Naive thymus-derived CD4-positive, alpha-beta T cell (primary cell): ENCODE measurements at places on chromosomes 7 and 10.

DNA sequence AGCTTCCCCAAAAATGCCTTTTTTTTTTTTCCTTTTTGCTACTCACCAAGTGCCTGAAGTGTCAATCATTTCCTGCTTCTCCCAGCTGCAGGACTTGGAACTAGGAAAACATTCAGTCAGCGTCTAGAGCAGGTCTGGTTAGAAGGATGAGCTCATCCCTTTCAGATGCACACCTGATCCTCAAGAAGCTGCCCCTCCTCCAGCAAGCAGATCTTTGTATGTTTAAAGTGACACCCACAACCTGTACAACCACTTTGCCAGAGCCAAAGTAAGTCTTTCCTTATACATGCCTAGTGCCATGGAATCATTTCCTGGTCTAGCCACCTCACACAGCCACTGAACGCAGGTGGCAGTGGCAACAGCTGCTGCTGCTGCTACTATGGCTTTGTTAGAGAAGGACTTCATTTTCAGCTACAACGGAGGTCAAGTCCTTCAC lies 10.4 kb upstream of the USP54 start:
- H3K27me3 ChIP-seq, result no peaks in the 10 kb centered on the region
- H3K36me3 ChIP-seq, result no peaks in the 10 kb centered on the region
- H3K4me3 ChIP-seq, result no peak overlapping the region
- no peaks in the 10 kb centered on the region for H3K4me1 ChIP-seq

DNA sequence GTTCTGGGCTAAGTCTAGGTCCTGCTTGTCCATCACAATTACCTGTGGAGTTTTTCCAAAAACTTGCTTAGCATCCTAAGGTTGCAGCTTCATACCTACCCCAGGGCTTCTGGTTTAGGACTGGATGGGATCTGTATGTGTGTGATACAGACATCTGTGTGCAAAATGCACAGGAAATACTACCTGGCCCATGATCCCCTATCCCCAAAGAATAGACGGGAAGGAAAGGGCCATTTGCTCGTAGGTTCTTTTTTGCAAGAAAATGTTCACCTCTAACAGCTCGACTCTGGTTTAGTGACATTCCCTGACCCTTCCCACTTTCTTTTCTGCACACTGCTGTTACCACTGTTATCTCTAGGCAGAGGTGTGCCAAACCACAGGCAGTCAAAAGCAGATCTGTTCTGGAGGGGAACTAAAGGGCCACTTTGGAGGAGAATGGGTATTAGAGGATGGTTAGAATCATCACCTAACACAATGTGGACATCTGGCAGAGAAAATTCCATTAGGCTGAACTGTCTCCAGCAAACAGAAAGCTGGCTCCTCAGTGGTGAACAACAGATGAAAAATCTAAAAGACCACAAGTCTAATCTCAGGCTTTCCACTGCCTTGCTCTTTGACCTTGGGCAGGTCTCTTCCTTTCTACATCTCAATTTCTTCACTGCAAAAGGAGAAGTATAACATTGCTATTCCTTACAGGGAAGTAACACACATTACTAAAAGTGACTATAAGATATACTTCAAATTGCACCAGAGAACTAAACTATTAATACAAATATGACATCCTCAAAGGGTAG lies 107.4 kb downstream of the UBE2H start:
- H3K4me1 ChIP-seq, result peaks cover 17% of the 10 kb centered on the region
- H3K4me3 ChIP-seq, result no peak overlapping the region
- no peak overlapping the region for H3K27ac ChIP-seq
- H3K27me3 ChIP-seq, result no peaks in the 10 kb centered on the region

DNA sequence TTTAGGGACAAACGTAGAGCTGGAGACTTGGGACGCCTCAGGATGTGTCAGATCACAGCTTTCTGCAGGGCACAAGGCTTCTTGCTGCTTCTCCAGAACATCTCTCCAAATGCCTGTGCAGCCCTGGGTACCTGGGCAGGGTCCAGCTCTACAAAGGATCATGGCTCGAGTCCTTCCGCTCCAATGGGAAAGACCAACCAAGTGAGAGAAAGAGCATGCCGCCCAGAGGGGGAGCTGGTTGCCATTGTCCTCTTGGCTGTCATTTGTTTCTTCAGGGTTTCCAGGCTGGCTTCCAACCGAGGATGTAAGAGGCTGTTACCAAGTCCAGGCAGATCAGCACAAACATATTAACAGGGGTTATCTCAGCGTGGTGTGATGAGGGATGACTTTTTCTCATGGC lies 5.6 kb upstream of the LEP start:
- no peaks in the 10 kb centered on the region for H3K36me3 ChIP-seq
- H3K4me1 ChIP-seq, result no peaks in the 10 kb centered on the region
- no peak for DNase-seq
- no peak overlapping the region for H3K4me3 ChIP-seq

DNA sequence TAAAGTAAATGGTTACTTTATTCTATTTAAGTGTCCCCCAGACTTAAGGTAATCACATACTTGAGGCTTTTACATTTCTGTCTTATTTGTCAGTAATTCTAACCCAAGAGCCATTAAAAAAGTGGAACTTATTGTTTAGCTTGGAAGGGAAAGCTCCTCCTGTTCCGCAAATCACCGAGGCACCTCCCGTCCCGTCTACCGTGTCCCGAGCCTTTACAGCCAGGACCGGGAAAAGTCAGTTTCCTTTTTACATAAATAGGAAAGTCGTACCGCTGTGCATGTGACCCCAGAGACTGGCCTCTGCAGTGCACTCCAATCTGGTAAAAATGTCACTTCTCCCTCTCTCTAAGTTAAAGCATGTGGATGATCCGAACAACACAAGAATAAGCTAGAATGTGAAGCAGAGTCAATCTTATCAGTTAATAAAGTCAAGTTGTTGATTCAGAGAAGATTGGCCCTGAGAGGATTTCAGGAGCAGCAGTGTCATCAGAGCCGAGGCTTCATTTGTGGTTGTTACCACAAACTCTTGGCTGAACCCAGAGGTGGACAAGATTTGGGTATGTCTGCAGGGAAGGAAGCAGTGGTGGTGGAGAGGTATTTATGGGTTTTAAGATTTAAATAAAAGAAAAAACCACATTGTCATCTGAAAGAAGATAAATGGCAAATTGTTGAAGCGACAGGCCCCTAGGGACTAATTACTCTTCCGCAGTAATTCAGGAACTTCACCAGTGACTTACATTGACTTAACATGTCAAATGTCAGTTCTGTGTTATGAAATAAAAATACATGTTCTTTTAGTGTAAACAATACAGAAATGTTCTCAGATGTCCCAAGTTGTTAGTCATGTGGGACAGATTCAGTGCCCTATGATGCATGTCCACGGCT lies 316.6 kb upstream of the ZNF32 start:
- H3K27me3 ChIP-seq, result peaks cover 5% of the 10 kb centered on the region
- H3K36me3 ChIP-seq, result no peaks in the 10 kb centered on the region
- H3K4me1 ChIP-seq, result no peaks in the 10 kb centered on the region
- no peak overlapping the region for H3K4me3 ChIP-seq
- DNase-seq, result no peak

DNA sequence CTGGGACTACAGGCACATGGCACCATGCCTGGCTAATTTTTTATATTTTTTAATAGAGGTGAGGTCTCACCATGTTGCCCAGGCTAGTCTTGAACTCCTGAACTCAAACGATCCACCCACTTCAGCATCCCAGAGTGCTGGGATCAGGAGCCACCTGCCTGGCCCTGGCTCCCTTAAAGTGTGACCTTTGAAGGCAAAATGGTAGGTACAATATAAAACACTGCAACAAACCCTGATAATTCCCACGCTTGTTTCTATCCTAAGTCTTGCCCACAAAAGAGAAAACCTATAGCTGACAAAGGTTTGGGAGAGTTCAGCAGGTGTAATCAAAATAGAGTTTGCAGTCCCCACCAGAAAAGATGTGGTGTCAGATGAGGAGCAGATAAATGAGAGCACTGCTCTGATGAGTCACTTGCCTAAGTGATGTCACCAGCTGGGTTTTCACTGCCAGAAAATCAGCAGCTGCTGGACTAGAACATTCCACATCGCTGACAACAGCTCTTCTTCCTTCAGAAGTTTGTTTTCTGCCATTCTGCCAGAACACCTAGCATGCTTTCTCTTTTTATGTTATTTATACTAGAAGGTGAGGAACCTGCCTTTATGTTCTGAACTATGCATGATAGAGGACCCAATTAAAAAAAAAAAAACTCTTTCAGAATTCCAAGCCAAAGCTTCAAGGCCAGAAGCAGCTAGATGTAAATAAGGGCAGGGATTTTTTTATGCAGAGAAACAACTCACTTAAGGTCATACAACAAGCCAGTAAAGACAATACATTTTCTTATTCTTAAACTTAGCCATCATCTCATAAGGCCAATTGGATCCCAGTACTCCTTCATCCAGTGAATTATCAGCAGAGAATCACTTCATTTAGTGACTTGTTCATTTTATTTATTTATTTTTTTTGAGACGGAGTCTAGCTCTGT lies 18.0 kb downstream of the PURB start:
- H3K36me3 ChIP-seq, result no peaks in the 10 kb centered on the region
- H3K4me3 ChIP-seq, result no peak overlapping the region
- H3K27ac ChIP-seq, result no peak overlapping the region

DNA sequence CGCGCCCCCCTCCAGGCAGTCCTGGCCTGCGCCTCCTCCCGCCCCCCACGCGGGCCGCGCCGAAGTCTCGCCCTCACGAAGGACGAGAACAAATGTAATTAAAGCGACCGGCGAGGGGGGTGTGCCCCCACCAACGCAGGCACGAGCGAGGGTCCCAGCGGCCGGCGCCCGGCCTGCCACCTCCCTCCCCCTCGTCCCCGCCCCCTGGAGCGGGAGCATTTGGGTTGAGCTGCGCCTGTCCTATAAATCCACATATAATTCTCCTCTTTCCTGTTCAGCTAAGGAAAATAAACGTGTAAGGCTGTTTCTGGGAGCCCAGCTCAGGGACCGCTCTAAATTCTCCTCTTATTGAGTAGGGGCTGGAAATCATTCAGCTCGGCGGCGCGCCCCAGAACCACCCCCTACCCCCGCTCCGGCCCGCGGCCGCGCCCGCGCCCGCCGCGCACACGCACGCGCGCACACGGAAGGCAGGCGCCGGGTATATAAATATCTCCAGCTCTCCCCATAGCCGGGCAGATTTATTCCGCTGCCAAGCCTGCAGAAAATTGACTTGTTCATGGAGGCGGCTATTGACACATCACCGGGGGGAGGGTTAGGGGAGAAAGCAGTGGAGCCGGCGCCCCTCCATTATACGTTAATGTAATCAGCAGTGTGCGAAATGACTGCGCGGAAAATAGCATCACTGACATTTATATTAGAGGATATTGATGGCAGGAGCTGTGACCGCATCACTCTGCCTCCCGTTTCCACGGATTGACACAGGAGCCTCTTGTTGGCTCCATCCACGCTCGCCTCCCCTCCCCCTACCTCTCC lies 61.6 kb upstream of the BTRC start:
- no peaks in the 10 kb centered on the region for H3K4me1 ChIP-seq
- peaks cover 11% of the 10 kb centered on the region for H3K27me3 ChIP-seq
- no peaks in the 10 kb centered on the region for H3K36me3 ChIP-seq
- H3K27ac ChIP-seq, result no peak overlapping the region

- no peaks in the 10 kb centered on the region for H3K27me3 ChIP-seq
- H3K4me1 ChIP-seq, result no peaks in the 10 kb centered on the region
- no peaks in the 10 kb centered on the region for H3K36me3 ChIP-seq
- DNase-seq, result no peak
- H3K4me3 ChIP-seq, result no peak overlapping the region
Measured at GRCh38 chr7:52708846-52709245, 326.6 kb upstream of the POM121L12 start.

DNA sequence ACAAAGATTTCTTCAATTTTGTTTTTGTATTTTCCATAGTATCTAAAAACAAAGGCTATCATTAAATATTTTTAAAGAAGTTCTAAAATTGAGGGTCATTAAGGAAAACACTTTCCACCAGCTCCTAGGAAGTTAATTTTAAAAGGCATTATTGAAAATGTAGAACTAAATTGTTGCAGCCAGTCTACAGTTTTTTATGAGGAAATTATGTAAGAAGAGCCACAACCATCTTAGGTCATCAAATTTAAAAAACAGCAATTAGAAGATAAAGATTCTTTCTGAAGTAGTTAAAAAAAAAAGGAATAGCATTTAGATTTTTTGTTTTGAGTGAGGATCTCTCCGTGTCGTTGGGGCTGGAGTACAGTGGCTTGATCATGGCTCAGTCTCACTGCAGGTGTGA lies 161.7 kb downstream of the NRBF2 start:
- no peaks in the 10 kb centered on the region for H3K27me3 ChIP-seq
- no peaks in the 10 kb centered on the region for H3K36me3 ChIP-seq
- H3K27ac ChIP-seq, result no peak overlapping the region
- no peak overlapping the region for H3K4me3 ChIP-seq
- H3K4me1 ChIP-seq, result no peaks in the 10 kb centered on the region

DNA sequence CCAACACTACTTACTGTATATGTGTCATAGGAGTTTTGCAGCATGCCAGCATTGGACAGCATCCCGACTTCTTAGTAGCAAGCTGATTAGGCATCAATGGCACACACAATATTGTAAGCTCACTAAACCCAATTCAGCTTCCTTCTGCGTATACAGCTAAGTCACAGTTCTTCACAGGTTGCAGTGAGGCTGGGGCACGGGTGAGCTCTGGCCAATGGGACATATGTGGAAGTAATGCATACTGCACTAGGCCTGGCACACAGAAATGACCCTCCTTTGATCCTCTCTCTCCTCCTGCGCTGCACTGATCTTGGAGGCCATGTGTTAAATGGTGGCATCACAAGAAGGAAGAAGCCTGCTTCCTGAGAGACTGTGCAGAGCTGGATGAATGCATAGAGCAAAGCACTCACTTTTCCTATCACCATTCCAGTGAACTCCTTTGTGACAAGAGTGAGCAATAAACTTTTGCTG lies 11.9 kb downstream of the RAB11FIP2 start:
- no peaks in the 10 kb centered on the region for H3K27me3 ChIP-seq
- no peaks in the 10 kb centered on the region for H3K36me3 ChIP-seq
- no peak overlapping the region for H3K27ac ChIP-seq
- DNase-seq, result no peak
- H3K4me3 ChIP-seq, result no peak overlapping the region
- peaks cover 24% of the 10 kb centered on the region for H3K4me1 ChIP-seq

DNA sequence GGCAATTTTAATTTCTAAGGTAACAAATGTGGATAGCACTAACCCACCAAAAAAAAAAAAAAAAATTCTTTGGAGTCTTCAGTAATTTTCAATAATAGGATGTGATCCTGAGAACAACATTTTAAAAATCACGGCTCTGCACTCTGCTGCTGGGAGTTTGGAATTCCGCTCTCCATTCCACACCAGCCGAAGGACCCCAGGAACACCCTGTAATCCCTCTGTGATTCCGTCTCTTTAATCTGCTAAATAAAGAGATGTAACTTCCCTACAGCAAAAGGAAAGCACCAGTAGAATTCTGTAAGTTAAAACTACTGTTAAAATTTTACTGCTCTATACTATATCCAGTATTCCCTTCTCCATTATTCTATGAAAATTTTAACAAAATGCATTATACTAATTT lies 284.5 kb downstream of the PTPRN2 start:
- H3K27ac ChIP-seq, result no peak overlapping the region
- no peaks in the 10 kb centered on the region for H3K36me3 ChIP-seq
- no peaks in the 10 kb centered on the region for H3K27me3 ChIP-seq
- H3K4me1 ChIP-seq, result no peaks in the 10 kb centered on the region

- no peak overlapping the region for H3K4me3 ChIP-seq
- H3K27ac ChIP-seq, result no peak overlapping the region
Measured at GRCh38 chr10:82402906-82403401, 528.0 kb downstream of the NRG3 start.

GRCh38 chr7:21898265-21898930 lies 47.3 kb downstream of the CDCA7L start:
- DNase-seq, result no peak
- H3K36me3 ChIP-seq, result peaks cover 10% of the 10 kb centered on the region
